ENCODE measurements at places on chromosomes 12 and 14. TPM values are rescaled to one million over a fixed set of nuclear protein-coding genes. Genes with fewer than 3 reads are reported as not detected.
A peak's percentile ranks its signal among the peaks of the same experiment; 100 is the strongest.

Gene CD4
- polyA plus RNA-seq: 8.1 TPM

Gene SLC24A4
- 0.32 TPM for polyA plus RNA-seq

Gene RNASE7
- not detected for polyA plus RNA-seq

Gene ESYT1
- 35.4 TPM for polyA plus RNA-seq

Gene SLC4A8
- polyA plus RNA-seq: 3.1 TPM

Gene ZNF641
- polyA plus RNA-seq: 17.4 TPM

Gene TCTN2
- 6.4 TPM for polyA plus RNA-seq

Gene TUNAR
- not detected for polyA plus RNA-seq

Gene MDGA2
- 0.08 TPM for polyA plus RNA-seq

- no peaks in the 10 kb centered on the region for H3K4me1 ChIP-seq
- DNase-seq: no peak
- H3K27me3 ChIP-seq: no peaks in the 10 kb centered on the region
These were observed 33.9 kb upstream of the VPS37B start for GRCh38 chr12:122929812-122930211.

DNA sequence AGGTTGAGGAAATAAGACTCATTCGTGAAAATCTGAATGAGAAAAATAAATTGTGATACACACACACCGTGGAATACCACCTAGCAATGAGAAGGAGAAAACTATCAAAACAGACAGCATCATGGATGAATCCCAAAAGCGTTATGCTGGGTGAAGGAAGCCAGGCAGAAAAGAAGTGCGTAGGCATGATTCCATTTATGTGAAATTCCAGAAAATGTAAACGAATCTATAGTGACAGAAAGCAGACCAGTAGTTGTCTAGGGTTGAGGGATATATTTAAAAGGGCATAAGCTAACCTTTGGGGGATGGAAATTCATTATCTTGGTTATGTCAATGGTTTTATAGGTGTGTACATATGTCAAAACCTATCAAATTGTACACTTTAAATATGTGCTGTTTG lies 42.5 kb upstream of the ANO2 start:
- no peaks in the 10 kb centered on the region for H3K36me3 ChIP-seq
- no peaks in the 10 kb centered on the region for H3K4me1 ChIP-seq
- H3K27ac ChIP-seq: no peak overlapping the region
- no peak for DNase-seq
- H3K4me3 ChIP-seq: no peak overlapping the region

DNA sequence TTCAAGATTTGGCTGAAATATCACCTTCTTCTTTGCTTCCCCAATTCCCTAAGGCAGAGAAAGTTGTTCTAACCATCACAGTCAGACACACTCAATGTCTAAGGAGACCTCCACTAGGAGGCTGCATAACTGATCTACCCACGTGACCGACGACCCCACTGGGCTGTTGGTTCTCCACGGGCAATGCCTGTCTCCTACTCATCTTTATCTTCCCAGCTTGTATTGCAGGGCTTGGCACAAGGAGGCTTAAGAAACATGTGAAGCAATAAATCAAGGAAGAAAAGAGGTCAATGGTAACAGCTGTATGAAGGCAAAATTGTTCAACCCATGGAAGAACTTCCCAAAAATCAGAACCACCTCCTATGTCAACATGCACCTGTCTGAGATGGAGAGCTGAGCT lies 27.1 kb downstream of the NT5DC3 start:
- no peaks in the 10 kb centered on the region for H3K36me3 ChIP-seq
- no peak overlapping the region for H3K27ac ChIP-seq
- H3K27me3 ChIP-seq: no peaks in the 10 kb centered on the region
- H3K4me3 ChIP-seq: no peak overlapping the region
- H3K4me1 ChIP-seq: peaks cover 21% of the 10 kb centered on the region

GRCh38 chr12:5451251-5451650 lies 19.3 kb downstream of the NTF3 start:
- H3K27ac ChIP-seq: no peak overlapping the region
- H3K4me1 ChIP-seq: no peaks in the 10 kb centered on the region
- DNase-seq: no peak
- no peak overlapping the region for H3K4me3 ChIP-seq
- H3K27me3 ChIP-seq: no peaks in the 10 kb centered on the region

- H3K36me3 ChIP-seq: no peaks in the 10 kb centered on the region
- peaks cover 30% of the 10 kb centered on the region for H3K27me3 ChIP-seq
- no peak within 1 kb of the TSS for H3K4me3 ChIP-seq
- DNase-seq: peak; percentile 35
- no peaks in the 10 kb centered on the region for H3K4me1 ChIP-seq
These were observed at the start of gene SLC6A15 for GRCh38 chr12:84912198-84913128. Gene SLC6A15 (minus strand): TSS chr12:84912799. CDS start chr12:84892120, 20,679 bp downstream.

DNA sequence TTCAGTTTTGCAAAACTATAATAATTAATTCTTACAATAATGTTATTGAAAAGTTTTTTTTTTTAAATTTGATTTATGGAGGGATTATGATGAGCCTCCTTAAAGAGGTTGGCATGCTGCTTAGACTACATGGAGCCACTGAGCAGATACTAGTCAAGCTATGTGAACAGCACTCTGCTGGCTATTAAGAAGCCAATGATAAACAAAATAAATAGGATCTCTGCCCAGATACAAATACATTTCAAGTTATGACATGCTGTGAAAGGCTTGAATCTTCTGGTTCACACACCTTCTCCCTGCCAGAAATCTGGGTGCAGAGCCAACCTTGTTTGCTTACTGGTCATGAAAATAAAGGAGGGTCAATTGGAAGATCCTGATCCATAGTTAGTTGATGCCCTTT lies 107.4 kb upstream of the NAV3 start:
- no peak overlapping the region for H3K4me3 ChIP-seq
- no peaks in the 10 kb centered on the region for H3K4me1 ChIP-seq
- no peaks in the 10 kb centered on the region for H3K36me3 ChIP-seq
- H3K27ac ChIP-seq: no peak overlapping the region
- DNase-seq: no peak
- H3K27me3 ChIP-seq: no peaks in the 10 kb centered on the region

DNA sequence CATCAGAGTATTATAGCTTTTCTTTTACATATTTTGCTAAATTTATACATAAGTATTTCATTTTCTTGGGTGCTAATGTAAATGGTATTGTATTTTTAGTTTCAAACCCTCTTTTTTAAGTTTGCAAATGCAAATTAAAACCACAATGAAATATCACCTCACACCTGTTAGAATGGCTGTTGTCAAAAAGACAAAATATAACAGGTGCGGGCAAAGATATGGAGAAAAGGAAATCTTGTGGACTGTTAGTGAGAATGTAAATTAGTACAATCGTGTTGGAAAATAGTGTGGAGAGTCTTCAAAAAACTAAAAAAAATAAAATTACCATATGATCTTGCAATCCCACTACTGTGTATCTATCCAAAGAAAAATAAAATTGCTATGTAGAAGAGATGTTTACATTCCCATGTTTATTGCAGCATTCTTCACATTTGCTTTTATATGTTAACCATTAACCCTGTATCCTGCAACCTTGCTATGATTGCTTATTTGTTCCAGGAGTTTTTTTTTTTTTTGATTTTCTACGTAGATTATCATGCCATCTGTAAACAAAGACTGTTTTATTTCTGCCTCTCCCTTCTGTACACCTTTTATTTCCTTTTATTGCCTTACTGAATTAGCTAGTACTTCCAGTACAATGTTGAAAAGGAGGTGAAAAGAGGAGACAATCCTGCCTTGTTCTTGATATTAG lies 405.4 kb upstream of the MIS18BP1 start:
- no peaks in the 10 kb centered on the region for H3K27me3 ChIP-seq
- H3K36me3 ChIP-seq: no peaks in the 10 kb centered on the region
- H3K4me1 ChIP-seq: no peaks in the 10 kb centered on the region
- no peak overlapping the region for H3K27ac ChIP-seq
- DNase-seq: no peak

DNA sequence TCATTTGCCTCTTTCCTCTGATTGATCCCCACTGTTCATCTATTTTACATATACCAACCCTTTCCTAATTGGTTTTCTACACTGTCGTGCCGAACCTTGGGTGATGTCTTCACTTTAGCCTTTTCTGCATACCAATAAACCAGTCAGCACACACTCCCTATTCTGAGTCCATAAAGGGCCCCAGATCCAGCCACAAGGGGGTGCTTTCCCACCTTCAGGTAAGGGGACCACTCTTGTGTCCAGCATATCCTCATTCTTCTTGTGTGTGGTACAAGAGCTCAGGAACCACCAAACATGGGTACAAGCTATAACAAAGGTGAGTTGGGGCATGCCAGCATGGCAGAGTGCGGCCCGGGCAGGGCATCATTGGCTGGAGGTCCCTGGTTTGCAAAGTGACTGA lies 859.8 kb downstream of the FSCB start:
- no peaks in the 10 kb centered on the region for H3K4me1 ChIP-seq
- H3K27me3 ChIP-seq: no peaks in the 10 kb centered on the region
- no peak for DNase-seq
- H3K27ac ChIP-seq: no peak overlapping the region
- no peaks in the 10 kb centered on the region for H3K36me3 ChIP-seq

DNA sequence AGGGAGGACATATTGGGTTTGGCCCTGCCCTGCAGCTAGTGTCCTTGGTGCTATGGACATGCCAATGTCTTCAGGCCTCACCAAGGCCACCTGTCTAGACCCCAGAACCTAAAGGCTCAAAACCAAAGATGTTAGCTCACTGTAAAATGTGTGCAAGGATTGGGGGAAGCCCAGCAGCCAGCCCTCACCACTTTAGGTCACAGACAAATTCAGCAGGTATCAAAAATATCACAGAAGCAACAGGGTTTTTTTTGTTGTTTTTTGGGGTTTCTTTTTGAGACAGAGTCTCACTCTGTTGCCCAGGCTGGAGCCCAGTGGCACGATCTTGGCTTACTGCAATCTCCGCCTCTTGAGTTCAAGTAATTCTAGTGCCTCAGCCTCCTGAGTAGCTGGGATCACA lies 29.0 kb upstream of the NINJ2 start:
- H3K4me3 ChIP-seq: no peak overlapping the region
- H3K36me3 ChIP-seq: no peaks in the 10 kb centered on the region
- no peak for DNase-seq
- H3K27me3 ChIP-seq: no peaks in the 10 kb centered on the region
- H3K27ac ChIP-seq: no peak overlapping the region

All from adrenal gland (tissue), 19 donors.